ENCODE measurements at places on chromosomes 4 and X.
A peak's percentile ranks its signal among the peaks of the same experiment; 100 is the strongest.

GRCh38 chr4:176150356-176150682 is 45.1 kb downstream of the SPATA4 start:
- DNase-seq: peak; percentile 11

DNA sequence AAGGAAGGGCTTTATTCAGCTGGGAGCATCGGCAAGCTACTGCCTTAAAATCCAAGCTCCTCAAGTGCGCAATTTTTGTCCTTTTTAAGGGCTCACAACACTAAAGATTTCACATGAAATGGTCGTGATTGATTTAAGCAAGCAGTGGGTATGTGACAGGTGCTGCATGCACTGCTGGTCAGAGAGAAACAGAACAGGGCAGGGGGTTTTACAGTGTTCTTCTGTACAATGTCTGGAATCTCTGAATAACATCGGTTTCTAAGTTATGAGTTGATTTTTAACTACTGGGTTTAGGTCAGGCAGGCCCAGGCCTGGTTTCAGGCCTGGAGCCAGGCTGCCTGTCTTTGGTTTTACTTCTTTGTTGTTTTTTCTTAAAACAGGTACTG is 6.0 kb downstream of the UGT2B17 start:
- DNase-seq: no peak

- no peak for DNase-seq
These were observed 65.2 kb upstream of the TENT5D start for GRCh38 chrX:80354966-80355465.

DNA sequence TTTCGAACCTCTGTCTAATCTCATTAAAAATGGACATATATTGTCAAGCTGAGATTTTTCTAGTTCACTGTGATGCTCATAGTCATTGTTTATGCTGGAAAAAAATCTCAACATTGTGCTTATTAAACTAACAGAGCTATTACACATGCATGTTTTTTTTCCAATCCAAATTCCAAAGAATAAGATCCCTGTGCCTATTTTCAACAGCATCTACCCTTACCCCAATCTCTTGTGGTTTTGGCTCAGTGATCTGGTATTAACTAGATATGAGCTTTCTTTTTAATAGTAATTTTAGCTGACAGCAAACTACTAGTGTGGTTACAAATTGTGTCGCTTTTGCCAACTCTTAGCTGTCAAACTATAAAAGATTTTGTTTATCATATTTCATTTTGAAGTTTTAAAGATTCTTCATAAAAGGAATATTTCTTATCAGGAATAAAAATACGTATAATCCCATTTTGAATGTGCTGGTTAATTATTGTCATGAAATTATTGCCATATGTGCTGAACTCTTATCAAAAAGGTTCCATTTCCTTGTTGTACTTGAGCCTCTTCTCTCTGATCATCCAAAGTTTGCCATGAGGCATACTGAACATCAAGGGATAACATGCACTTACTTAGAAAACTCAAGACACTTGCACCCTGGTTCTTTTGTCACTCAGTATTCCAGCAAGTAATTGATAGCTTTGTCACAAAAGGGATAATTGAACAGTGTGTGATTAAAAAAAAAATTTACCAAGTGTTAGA is 241.2 kb downstream of the ARHGAP24 start:
- peak; percentile 37 for DNase-seq

DNA sequence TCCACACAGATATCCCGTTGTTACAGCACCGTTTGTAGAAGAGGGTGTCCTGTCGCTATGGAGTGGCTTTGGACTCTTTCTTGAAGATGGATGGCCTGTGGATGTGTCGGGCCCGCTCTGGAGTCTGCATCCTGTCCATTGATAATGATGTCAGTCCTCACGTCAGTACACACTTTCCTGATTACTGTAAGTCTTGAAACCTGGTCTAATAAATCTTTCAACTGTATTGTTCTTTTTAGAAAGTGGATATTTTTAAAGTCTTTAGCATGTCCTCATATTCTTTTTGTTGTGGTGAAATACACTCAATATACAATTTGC is 14.9 kb downstream of the MSANTD1 start:
- no peak for DNase-seq

GRCh38 chr4:177574446-177574845 is 132.2 kb upstream of the AGA start:
- no peak for DNase-seq

DNA sequence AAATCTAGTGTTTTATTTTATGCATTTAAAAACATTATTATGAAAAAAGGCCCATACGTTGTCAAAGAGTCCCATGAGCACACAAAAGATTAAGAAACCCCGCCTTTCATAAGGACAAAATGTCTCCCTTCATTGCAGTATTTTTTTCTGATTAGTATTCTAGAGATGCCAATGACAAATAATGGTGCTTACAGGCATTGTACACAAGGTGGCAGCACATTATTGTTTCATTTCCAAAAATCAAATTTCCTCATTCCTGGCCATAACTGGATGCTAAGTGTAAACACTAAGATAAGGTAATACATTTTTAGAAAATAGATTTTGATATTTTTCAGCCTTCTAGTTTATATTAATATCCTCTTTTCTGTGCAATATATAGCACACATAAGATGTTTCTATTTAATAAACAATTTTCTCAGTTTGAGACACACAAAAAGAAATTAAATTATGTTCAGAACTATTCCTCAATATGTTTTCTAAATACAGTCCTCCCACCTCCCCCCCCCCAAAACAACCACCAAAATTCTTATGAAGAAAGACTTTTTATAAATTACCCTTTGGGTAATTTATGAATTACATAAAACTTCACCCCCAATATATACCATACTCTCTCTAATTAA is 47.7 kb downstream of the TIGD2 start:
- DNase-seq: no peak

DNA sequence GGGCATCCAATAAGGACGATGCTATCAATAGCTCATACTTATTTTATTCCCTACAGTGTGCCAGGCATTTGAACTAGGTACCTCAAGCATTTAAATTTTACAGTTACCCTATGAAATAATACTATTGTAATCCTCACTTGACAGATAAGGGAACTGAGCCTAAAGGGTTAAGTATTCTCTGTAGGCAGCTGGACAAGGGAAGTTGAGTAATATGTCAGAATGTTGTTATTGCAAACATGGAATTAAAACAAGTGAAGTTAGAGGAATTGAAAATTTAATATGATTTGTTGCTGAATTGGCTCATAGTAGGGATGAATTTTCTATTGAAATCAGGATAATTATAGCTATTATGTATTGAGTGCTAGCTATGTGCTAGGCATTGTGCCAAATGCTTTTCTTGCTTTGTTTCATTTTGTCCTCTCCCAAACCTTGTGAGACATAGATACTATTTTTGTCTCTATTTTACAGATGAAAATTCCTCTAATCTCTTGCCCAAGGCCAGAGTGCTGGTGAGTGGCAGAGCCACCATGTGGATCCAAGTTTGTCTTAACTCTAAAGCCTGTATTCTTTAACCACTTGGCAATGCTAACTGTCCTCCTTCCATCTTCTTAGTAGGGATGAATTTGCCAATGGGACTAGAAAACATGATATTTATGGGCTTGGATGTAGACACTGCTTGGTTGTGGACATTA is 58.1 kb downstream of the TMEM164 start:
- DNase-seq: no peak

GRCh38 chr4:166301266-166301665 is 428.2 kb downstream of the TLL1 start:
- DNase-seq: no peak

DNA sequence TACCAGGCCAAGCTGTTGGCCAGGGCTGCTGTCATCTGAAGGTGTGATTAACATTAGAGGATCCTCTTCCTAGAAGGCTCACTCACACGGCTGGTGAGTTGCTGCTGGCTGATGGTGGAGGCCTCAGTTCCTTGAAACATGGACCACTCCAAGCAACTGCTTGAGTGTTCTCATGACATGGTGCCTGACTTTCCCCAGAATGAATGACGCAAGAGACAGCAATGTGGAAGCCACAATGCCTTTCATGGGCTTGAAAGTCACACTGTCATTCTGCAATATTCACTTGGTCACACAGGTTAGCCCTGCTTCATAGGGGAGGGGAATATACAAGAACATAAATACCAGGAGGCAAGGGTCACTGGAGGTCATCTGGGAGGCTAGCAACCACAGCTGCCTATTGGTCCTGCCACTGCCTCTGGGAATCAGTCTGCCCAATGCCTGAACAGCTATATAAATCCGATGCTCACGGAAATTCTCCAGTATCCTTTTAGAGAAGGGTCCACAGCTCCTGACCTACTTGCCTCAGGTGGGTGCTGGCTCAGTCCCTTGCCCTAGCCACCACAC is 97.1 kb upstream of the MAML3 start:
- DNase-seq: no peak

GRCh38 chr4:138204507-138204906 is 37.6 kb downstream of the SLC7A11 start:
- no peak for DNase-seq

GRCh38 chr4:7938609-7939376 is 868 bp downstream of the AFAP1 start:
- no peak for DNase-seq

- no peak for DNase-seq
These were observed 198.8 kb downstream of the ANTXR2 start for GRCh38 chr4:79874197-79874596.

GRCh38 chrX:65677954-65678469 is 10.6 kb downstream of the MSN start:
- DNase-seq: peak; percentile 80

DNA sequence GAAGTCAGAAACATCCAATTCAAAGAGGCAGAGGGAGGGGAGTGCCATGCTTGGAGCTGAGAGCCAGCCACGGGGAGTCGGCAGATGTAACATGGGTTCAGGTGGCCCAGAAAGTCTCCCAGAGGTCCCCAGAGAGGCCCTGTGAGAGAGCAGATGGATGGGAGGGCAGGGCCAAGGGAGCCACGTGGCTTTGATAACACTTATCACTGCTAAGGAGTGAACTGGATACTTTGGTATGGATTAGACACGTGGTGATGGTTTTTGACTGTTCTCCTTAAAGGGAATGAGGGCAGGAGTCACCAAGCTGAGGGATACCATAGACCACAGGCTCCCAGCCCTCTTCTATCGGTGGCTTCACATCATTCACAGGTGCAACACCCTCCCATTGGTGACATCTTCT is 13.7 kb downstream of the CCKAR start:
- DNase-seq: no peak

DNA sequence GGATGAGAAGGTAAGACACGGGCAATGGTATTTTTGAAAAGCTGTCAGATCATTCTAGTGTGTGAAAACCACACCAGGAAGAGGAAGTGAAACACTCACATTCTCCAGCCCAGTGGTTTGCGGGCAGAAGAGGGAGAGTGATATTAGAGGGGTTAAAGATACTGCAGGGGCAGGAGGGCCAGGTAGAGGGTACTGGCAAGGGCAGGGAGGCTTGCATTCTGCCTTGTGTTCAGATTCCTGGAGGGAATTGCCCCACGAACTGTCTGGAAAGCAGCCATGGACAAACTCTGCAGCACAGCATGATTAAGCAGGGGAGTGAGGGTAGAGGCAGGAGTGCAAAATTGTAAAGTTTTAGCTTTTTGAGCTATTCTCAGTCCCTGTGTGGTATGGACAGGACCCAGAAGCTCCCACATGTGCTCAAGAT is 30.9 kb downstream of the NIPAL1 start:
- DNase-seq: no peak

- no peak for DNase-seq
These were observed 11.3 kb upstream of the SETD7 start for GRCh38 chr4:139567159-139567870.

- no peak for DNase-seq
These were observed 27.2 kb upstream of the GPR34 start for GRCh38 chrX:41661366-41662095.

GRCh38 chr4:78512357-78512920 is 39.1 kb upstream of the ANXA3 start:
- peak; percentile 16 for DNase-seq

GRCh38 chrX:94288325-94288724 is 614.3 kb downstream of the FAM133A start:
- DNase-seq: no peak

DNA sequence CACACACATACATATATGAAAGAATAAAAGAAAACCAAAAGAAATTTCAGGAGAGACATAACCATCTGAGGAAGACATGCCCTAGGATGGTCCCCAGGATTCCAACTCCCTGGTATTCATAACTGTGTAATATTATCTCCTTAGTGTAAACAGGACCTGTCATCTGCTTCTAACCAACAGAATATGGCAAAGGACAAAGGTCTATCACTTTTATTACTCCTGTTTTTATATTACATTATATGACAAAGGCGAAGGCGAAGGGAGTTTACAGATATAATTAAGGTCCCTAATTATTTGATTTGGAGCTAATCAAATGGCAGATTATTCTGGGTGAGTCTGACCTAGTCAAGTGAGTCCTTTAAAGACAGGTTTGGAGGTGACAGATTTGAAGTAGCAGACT is 155.1 kb downstream of the MID1 start:
- DNase-seq: no peak

DNA sequence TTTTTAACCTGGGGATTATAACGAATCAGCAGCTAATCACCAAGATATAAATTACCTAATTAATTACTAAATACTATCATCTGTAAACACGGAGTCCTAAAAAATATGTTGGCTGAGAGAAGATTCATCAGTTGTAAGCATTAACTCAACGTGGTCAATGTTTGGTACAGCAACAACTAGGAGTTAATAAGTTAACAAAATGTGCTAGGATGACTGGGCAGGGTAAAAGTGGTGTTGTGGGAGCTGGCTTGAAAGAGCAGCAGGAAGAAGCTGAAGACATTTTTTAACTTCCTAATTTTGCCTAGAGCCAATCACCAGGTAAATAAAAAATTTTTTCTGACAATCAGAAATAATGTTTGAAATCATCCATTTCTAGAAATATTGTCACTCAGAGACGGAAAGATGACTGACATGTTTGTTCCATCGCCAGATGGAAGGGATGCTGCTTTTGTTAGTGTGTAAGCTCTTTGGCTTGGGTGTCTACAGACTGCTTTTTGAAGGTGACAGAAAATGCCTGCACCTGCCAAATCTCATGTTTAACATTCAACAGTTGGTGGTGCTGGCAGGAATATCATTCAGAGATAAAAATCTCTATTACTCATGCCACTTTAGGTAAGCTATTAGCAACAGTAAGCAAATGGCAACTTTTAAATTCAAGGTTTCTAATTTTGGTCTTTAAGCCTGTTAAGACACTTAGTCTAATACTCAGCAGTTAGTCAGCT is 1126.9 kb downstream of the STPG2 start:
- DNase-seq: no peak

- DNase-seq: no peak
These were observed 13.6 kb upstream of the ABLIM2 start for GRCh38 chr4:8171984-8172924.

- no peak for DNase-seq
These were observed 161.8 kb downstream of the GABRB1 start for GRCh38 chr4:47193179-47193578.

GRCh38 chr4:142581881-142582280 is 264.2 kb downstream of the INPP4B start:
- no peak for DNase-seq

- no peak for DNase-seq
These were observed 1.3 kb upstream of the DGKQ start for GRCh38 chr4:974668-975067.
